Astrocyte of the spinal cord (primary cell): ENCODE measurements at places on chromosomes 5 and 9.
A peak's percentile ranks its signal among the peaks of the same experiment; 100 is the strongest.

GRCh38 chr5:78557601-78558000 is 91.0 kb downstream of the LHFPL2 start:
- no peak for DNase-seq

- peak; percentile 79 for DNase-seq
These were observed 41.6 kb downstream of the LPAR1 start for GRCh38 chr9:110996436-110997220.

DNA sequence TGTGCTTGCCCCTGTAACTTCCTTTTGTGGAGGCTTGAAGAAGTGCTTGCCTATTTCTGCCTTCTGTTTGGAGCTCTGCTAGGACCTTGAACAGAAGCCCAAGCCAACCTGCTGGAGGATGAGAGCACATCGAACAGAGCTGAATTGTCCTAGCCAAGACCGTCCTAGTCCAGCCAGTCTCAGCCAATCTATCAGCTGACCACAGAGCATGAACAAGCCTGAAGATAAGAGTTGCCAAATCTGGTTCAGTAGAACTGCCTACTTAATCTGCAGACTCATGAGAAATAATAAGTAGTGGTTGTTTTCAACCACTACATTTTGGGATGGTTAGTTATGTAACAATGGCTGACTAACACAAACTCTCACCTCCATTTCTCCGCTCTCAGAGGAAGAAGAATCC is 4.4 kb upstream of the SNX2 start:
- no peak for DNase-seq

DNA sequence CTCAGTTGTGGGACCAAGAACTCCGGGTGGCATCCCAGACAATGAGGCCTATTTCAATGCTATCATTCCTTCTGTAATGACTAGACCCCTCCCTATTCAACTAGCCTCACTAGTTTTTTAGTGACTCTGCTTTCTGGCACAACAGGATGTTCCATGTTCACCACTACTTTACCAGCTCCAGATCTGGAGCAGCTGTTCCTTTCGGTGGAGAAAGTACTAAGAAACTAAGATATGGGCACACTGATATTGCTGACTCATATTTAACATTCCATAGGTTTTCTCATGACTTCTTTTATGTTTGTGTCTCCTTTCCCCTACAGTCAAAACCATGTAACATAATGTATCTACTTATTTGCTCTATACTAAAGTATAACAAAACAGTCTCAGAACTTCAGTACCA is 24.1 kb downstream of the IL33 start:
- no peak for DNase-seq
